ENCODE measurements at places on chromosomes 2 and 18. TPM values are rescaled to one million over a fixed set of nuclear protein-coding genes. Genes with fewer than 3 reads are reported as not detected.

DNA sequence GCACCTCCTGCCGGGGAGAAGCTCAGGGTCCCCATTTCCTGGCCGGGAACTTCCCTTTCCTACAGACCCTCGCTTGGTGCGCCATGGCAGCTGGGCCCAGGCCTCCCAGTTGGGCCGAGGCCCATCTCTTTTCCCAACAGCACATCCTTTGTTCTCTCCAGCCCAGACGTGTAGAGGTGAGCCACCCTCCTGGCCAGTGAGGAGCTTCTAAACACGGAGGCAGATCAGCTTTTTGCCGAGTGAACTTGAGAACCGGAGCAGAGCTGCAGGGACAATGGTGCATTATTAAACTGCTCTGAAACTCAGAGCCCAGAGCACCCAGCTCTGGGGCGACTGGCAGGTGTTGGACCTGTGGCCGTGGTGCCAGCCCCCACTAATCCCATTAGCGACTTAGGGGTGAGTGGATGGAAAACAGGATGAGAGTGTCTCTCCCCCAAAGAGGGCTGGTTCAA, 25.4 kb downstream of the SH3BP4 start:
- no peak for DNase-seq

GRCh38 chr2:170969030-170969429, 40.0 kb downstream of the GORASP2 start:
- DNase-seq, result no peak

DNA sequence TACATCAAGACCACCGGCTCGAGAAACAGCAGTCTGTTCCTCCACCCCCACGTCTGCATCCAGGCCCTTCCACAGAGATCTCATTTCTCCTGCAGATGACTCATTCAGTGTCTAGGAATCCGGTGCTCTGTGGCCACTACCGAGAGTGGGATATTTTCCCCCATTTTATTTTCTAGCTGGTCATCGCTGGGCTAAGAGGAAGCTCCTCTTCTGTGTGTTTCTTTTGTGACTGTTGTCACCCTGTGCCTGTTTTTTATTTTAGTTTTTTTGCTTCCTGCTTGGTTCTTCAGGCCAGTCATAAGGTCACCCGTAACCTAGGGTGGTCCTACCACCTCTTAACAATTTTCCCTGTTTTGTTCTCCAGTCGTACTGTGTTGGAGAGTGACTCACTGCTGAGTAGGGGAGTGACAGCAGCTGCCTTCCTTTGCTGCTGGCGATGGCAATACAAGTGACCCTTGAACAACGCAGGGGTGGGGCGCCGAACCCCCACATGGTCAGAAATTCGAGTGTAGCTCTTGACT, 6.7 kb downstream of the RAMP1 start:
- DNase-seq, result no peak

GRCh38 chr2:207048416-207048815, 109.1 kb downstream of the CPO start:
- DNase-seq, result no peak

DNA sequence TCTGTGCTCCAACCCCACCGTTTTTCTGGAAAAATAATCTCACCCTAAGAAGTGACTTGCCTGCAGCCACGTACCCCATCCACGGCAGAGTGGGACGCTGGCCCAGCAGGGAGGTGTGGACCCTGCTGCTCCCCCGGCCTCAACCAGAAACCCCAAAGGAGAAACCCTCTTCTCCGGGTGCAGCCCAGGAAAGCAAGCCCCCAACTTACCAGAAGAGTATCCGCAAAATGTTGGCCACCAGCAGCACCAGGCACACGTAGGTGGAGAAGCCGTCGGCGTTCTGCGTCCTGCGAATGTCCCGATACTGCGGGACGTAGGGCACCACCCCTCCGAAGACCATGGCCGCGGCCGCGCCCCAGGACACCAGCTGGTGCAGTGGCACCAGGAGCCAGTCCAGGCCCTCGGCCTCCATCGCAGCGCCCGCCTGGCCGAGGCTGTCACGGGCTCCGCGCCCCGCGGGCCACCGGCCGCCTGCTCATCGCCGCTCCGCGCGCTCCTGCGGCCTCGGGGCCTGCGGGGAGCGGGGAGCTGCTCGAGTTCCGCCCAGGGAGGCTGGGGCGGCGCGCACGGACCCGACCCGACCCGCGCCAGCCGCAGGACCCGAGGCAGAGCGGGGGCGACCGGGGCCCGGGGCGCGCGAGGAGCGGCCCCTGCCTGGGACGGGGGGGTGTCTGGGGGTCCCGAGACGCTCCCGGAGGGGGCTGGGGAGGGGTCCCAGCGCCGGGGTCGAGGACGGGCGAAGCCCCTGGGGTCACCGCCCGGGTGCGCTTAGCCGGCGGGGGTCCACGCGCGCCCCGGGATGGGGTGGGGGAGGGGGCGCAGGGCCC, 725 bp downstream of the SLC66A2 start:
- DNase-seq, result no peak

DNA sequence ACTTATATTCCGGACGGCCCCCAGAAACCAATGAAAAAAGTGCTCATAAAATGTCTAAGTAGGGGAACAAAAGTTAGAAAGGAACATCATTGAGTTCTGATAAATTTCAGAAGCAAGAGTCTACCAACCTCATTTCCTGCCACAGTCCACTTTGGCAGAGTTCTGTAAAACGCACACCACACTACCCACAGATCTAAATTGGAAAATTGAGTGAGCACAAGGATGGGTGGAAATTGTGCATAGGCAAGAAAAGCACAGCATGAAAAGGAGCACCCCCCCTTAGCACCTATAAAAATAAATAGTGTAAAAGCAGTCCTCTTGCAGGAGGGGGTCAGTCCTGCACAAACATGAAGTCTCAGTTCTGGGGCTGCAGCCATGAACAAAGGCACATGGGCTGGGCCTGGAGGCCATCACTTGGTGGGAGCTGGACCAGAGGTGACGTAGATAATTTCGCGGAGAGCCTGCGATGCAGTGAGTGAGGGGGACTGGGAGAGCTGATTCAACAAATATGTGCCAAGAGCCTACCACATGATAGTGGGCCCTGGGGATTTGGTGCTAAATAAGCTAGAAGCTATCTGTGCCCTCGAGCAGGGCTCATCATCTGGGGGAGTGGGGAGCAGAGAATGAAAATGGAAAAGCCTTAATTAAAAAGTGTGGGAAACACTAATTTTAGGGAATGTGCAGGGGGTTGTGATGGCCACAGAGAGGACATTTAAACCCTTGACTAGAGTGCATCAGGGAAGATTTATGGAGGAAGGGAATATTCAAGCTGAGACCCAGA, 48.9 kb upstream of the SPP2 start:
- no peak for DNase-seq

The LTBP1 gene
- 69.2 TPM for polyA plus RNA-seq

The SPDYA gene
- polyA plus RNA-seq, result 3.6 TPM

The SMYD5 gene
- polyA plus RNA-seq, result 43.2 TPM

The GPR55 gene
- polyA plus RNA-seq, result 0.18 TPM
